ENCODE measurements at places on chromosomes 2 and 18. TPM values are rescaled to one million over a fixed set of nuclear protein-coding genes. Genes with fewer than 3 reads are reported as not detected.
A peak's percentile ranks its signal among the peaks of the same experiment; 100 is the strongest.

- ATAC-seq, result no peak
These were observed 5.2 kb downstream of the SKOR2 start for GRCh38 chr18:47246027-47246971.

DNA sequence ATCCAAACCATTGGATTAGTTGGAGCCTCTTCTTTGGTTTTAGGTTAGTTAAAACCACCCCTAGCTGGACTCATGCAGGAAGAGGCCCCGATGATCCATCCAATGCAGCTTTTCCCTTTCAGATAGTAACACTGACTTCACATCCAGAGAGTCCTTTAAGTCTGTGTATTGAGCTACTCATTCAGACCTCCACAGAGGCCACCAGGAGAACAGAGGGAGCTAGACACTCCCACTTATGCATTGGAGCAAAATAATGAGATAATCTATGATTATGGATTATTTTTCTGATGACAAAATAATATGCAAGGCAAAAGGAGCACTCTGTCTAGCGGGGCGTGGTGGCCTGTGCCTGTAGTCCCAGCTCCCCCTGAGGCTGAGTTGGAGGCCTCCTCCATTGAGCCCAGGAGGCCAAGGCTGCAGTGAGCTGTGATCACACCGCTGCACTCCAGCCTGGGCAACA lies 1.6 kb upstream of the ROCK2 start:
- no peak for ATAC-seq

GRCh38 chr2:165953306-165953654 lies 296 bp downstream of the TTC21B start:
- ATAC-seq, result peak; percentile 64

GRCh38 chr2:224832207-224832606 lies 116.0 kb upstream of the CCDC195 start:
- ATAC-seq, result no peak

GRCh38 chr2:196279541-196279940 lies 108.2 kb upstream of the STK17B start:
- ATAC-seq, result no peak

DNA sequence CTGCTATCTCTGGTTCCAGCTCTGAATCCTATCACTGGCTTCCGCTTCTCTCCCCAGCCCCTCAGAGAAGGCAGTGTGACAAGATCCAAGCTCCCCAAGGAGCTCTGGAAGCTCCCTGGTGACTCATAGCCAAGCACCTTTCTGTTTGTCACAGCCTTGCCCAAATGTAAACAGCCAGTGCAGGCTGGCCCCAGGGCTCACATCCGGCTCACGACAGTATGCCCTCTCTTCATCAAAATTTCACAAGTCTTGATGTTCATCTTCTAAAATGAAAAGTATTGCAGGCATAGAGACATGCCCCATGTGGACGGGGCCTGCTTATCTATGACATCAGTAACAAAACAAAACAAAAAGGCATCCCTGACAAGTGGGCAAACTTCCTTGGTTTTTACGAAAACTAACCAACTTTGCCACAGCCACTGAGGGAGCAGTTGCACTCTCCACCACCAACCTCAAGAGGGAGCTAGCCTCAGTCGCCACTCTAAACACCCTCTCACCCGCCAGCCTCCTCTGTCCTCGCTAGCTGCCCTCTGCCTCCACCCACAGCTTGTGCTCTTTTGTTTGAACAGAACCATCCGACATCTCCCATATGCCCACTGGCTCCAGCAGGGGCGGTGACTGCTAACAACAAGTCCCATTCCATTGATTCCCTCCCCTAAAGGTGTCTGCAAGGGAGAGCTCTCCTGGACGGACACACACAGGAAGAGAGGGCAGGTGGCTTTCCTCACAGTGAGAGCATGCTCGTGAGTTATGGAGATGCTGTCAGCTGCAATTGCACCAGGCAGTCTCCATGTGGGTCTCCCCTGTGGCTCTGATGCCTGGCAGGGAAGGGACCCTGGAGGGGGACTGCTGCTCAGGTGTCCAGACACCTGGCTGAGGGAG lies 71.0 kb upstream of the DAPL1 start:
- ATAC-seq, result no peak

- ATAC-seq, result peak; percentile 86
These were observed 52.7 kb upstream of the CYP1B1 start for GRCh38 chr2:38128653-38129052.

GRCh38 chr2:100018341-100019193 lies 123.8 kb downstream of the AFF3 start:
- no peak for ATAC-seq

DNA sequence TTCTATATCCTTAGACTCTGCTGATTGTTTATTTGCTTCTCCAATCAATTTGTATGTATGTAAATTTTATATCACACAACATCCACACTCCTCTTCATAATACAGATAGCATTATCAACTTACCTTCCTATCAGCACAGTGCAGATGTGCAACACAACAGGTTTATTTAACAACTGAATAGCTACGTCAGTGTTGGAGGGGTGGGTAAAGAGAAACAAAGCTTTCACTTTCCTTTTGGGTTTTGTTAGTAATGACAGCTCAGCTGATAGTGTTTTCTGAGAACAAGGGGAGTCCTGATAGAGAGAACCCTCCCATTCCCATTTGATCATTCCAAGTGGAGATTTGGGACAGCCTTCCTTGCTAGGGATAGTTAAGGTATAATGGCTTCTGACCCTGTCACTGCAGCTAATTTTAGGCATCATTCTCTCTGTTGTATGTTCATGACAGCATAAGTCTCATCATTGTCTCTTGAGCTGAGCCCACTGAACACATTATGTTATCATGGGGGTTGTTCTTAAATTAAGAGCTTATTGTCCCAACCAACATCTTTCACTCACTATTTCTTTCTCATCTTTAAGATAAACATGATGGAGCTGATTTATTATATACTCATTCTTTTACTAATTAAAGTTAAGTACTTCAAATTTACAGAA lies 227.7 kb downstream of the GPD2 start:
- no peak for ATAC-seq

GRCh38 chr18:39773646-39774045 lies 2181.4 kb upstream of the PIK3C3 start:
- ATAC-seq, result no peak

DNA sequence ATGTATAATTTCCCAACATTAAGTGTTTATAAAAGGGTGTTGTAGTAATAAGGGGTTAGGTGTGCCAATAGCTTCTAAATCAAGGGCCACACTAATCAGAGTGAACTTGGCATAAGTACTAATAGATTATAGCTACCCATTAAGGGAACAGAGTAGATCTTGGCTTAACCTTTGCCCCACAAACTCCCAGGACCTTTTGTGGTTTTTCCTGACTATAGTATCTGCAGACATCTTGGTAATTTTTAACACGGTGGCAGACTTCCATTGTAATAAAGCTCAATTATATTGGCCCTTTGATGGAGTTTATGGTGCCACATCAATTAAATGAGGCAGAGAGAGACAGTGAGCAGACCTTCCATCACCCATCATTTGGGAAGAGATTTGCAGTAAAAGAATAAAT lies 358.5 kb upstream of the HNRNPA3 start:
- ATAC-seq, result no peak

DNA sequence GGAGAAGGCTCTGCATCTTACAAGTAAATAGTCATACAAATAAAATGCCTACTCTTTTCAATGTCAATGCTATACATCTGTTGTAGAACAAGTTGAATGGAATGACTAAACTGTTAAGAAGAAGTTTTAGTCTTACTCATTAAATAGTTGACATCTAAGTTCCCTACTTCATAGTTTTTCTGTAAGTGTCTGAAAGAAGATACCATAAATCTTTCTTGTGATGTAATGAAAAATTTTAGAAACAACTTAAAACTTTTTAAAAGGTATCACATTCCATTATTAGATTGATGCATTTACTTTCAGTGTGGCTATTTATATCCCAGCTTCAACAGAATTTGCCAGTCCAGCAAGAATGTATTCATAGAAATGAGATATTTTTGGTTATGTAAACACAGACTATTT lies 185.2 kb upstream of the EPC2 start:
- no peak for ATAC-seq

DNA sequence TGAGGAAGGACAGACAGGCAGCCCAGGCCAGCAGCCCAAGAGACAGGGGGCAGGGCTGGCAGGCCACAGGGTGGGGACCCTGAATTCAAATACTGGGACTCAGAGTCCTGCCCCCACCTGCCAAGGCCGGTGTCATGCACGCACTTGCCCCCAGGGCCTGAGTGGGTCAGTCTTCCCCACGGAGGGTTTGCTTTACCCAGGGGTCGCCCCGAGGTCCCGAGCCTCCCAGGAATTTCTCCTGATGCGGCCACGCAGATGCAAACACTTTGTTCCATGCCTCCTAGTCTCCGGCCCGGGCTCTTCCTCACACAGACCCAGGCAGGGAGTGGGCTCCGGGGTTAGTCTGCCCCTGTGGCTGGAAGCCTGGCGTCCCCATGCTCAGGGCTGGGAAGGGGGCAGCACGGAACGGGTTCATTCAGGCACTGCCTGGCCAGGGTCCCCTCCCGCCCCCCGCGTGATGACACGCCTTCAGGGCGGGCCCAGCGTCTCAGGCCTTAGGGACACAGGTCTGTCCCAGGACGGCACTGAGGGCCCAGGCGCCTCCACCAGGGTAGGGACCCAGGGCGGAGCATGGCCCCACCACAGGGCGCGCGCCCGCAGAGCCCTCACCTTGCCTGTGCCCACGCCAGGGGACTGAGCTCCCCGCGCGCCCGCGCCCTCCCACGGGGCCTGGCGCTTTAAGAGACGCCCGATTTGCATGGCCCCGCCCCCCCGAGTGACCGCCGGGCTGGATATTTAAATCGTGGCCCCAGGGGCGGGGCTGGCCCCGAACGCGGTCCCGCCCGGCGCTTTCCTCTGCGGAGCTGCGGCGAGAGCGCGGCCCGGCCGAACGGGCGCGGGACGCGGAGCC lies at the start of gene SNED1:
Gene SNED1, plus strand, starts transcription at position 763 of the 850 bp plus-strand sequence. CDS start 220 bp downstream, outside the sequence.
- ATAC-seq, result peak; percentile 86

DNA sequence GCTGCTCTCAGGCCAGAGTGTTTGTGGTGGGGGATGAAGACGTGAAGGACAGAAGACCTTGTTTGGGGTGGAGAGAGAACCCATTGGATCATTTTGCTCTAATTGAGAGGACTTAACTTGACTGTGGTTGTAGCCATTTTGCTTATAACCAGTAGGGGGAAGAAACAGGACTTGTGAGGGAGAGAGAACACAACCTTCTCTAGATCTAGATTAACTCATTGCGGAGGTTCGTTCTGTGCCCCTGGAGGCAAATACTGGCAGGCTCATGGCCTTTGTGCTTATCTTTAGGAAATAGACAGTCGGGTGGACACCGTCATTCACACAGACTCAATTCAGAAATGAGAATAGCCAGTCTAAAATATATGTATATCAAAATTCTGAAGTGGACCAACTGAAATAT lies 147.0 kb upstream of the LHCGR start:
- no peak for ATAC-seq

GRCh38 chr2:226932443-226932842 lies 96.6 kb downstream of the RHBDD1 start:
- no peak for ATAC-seq

DNA sequence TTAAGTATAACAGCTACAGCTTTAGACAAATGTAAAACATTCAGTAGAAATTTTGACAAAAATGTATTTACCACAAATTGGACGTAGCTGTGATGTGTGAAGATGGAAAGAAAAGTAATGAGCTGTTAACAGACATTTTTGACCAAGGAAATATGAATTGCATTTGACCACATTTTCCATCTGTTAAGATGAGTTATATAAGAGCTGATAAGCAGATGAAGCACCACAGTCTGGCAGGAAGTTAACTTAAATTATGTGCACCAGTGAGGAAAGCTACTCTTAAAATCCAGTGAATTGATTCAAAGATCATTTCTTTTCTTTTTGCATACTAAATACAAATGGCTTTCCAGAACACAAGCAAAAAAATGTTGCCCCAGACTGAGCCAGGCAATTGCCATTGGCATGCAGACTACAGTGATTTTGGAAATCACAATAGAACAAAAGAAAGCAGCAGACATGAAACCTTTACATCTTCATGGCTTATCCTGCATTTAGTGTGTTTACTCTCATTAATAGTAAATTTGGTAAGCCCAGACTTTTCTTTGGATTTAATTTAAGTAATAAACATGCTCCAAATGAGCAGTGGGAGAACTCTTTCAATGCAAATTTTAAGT lies 493.7 kb downstream of the TMX3 start:
- no peak for ATAC-seq

DNA sequence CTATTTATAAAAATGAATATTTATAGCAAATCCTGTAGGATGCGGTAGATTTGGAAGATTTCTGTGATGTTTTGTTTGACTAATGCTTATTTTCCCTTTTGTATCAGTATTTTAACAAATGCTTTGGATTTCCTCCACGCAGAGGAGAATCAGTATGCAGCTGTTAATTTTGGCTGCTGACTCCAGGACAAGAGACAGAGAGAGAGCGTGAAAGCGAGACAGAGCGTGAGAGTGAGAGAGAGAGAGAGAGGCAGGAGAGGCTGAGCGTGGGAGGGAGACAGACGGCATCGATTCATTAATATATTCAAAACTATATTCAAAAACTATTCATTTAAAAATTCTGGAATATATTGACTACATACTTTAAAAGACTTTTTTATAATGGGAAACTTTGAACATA lies 62.5 kb downstream of the RRM2 start:
- no peak for ATAC-seq

DNA sequence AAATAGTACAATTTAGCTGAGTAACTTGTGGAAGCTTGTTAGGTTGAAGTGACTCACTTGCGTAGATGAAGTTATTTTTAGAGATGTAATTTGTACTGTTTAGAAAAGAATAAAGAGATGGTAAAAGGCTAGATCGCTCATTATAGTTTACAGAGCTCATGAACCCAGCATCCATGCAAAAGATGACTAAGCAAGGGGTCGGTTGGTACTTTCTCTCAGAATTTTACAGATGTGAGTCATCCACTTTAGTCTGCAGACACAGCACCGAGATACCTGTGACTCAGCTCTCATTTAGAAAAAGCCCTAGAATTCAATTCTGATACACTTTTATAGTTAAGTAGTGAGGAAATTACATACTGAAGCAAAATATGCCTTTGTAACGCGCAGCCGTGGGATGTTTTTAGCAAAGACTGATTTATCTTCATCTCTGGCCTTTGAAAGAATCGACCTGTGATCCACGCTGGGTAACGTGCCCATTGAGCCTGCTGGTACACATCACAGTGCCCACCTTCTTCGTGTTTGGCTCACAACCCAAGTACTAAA lies 116.5 kb upstream of the FOSL2 start:
- ATAC-seq, result peak; percentile 85

DNA sequence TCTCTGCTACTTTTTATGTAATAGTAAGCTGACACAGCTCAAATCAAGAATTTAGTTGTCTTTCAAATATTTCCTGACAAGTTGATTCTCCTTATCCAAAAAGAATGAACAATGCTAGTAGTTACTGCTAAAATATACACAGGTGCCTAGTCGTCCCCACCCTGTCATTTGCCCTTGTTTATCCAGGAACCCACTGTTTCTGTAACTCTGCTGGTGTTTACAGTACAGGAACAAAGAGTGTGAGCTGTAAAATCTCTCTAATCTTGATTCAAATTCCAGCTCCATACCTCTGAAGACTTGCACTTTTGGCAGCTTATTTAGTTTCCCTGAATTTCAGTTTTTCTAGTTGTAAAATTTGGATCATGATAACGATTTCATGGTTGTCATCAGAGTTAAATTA lies 21.1 kb upstream of the SCYGR2 start:
- no peak for ATAC-seq

- no peak for ATAC-seq
These were observed 428 bp downstream of the TCF4 start for GRCh38 chr18:55587418-55588110.

DSG4 gene
- not detected for total RNA-seq

PARD3B gene
- 29.6 TPM for total RNA-seq

TEKT4 gene
- total RNA-seq, result not detected

CD302 gene
- 50.1 TPM for total RNA-seq

SYT4 gene
- total RNA-seq, result not detected

DOK6 gene
- 0.62 TPM for total RNA-seq

CDCA7 gene
- 4.8 TPM for total RNA-seq

TMEM131 gene
- 46.4 TPM for total RNA-seq

PARD6G gene
- 8.6 TPM for total RNA-seq
